ENCODE measurements at places on chromosomes 3 and 15.

- no peak for DNase-seq
Observed at GRCh38 chr3:18538463-18539230, 113.5 kb upstream of the SATB1 start.

DNA sequence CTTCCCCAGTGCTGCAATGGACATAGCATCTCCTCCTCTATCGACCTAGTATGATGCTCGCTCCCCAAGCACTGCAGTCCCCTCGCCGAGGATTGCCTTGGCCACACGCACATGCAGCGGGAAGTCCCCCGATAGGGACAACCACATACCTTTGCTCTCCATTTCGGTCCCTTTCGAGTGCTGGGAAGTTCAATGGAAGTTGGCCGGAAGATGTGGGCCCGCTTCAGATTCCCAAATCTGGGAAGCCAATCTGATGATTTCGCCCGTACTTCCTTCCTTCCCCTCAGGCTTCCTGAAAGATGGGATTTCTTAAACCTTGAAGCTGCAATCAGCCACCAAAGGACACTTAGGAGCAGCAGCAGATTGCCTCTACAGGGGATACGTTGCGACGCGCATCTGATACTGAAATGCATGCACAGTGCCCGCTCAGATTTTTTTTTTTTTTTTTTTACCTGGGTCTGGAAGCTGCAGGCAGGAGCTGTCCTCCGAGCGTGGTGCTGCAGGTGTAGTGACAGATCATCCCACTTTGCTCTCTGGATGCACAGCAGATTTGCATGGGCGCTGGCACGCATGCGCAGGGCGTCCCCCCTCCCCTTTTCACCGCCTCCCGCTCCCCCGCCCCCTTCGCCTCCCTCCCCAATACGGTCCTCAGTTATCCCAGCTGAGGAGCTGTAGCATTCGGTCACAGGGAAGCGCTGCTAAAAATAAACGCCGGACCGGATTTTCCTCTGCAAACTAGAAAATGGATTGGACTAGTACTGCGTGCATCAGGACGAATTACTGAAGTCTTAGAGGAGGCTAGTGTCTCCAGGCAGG is at the start of gene FGF12:
Gene FGF12, minus strand, starts transcription at position 510 of the 816 bp plus-strand sequence.
- DNase-seq: peak; percentile 21

- no peak for DNase-seq
Observed at GRCh38 chr15:25051399-25052154, 96.8 kb downstream of the SNRPN start.

- no peak for DNase-seq
Observed at GRCh38 chr3:9222049-9222448, 27.4 kb downstream of the SRGAP3 start.

DNA sequence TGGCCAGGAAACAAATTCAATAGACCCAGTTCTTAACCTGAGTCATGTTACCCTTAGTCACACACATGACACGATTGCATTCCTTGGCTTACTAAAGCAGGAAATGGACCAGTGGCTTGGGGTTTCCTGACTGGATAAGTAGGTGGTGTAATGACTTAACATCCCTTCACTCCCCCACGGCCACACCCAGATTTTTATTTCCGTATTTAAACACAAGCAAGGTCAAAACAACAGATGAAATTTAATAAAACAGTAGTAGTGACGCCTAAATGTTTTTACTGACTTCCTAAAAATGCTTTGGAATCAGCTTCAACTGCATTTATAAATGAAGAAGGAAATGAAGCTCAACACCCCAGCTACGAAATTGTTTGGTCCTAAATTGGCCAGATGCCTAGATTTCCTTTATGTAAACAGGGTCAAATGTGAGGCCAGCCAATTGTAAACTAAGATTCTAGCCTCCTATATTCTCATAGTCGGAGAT is 324.3 kb downstream of the CHST2 start:
- DNase-seq: no peak

- no peak for DNase-seq
Observed at GRCh38 chr3:138678086-138678485, 69.5 kb downstream of the FAIM start.

DNA sequence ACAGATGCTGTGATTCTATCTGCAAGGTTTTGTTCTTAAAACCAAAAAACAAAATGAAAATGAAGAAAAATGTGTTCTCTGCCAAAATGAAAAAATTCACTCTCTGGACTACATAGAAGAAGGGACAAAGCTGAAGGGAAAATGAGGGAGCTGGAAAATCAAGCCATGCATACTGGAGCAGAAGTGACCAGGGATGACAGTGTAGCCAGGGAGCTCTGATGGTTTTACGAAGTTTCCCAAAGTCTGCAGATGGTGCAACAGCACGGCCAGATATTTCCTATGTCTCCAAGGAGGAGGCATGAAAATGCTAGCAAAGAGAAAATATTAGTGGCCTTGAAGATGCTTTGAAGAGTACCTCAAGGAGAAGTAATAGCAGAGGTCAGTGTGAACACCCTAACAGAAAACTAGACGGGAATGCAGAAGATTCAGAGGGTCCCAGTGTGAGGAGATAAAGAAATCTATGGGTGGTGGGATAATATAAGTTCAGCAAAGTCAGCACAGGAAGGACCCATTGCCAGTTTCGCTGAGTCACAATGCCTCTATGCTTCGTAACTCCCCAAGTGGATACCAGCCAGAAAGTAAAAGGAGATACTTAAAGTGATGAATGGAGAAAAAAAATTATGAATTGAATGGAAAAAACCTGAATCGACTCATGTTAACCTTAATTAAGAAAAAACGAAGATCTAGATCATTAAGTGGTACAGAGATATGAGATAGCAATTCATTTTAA is 39.0 kb upstream of the POMGNT2 start:
- no peak for DNase-seq

DNA sequence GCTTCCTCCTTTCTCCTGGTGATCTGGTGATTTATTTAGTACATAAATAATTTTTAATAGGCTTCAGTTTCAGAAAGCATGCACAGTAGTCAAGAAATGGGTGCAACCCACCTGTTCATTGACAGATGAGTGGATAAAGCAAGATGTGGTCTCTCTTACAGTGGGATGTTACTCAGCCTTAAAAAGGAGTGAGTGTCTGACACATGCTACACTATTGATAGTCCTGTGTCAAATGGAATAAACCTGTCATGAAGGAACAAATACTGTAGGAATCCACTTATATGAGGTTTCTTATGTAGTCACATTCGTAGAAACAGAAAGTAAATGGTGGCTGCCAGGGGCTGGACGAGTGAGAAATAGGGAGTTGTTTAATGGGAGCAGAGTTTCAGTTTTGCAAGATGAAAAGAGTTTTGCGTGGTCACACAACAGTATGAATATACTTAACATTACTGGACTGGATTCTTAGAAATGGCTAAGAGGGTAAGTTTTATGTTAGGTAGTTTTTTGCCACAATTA is 56.0 kb upstream of the PPARG start:
- no peak for DNase-seq

DNA sequence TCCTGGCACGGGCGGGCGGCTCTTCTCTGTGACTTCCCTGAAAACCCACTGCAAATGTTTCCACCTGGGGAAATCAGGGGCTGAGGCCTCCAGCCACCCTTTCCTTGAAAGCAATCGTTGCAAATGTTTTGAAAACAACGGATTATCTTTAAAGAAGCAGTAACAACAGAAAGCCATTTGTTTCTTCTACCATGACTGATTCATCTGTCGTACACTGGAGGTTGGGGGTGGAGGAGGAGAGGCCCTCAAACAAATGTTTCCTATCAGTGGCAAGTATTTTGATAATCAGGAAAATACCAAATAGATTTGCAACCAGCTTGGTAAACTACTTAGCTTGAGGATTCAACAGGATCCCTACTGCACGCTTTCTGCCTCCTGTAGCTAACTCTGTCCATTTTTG is 114.9 kb downstream of the PDZRN3 start:
- DNase-seq: no peak

DNA sequence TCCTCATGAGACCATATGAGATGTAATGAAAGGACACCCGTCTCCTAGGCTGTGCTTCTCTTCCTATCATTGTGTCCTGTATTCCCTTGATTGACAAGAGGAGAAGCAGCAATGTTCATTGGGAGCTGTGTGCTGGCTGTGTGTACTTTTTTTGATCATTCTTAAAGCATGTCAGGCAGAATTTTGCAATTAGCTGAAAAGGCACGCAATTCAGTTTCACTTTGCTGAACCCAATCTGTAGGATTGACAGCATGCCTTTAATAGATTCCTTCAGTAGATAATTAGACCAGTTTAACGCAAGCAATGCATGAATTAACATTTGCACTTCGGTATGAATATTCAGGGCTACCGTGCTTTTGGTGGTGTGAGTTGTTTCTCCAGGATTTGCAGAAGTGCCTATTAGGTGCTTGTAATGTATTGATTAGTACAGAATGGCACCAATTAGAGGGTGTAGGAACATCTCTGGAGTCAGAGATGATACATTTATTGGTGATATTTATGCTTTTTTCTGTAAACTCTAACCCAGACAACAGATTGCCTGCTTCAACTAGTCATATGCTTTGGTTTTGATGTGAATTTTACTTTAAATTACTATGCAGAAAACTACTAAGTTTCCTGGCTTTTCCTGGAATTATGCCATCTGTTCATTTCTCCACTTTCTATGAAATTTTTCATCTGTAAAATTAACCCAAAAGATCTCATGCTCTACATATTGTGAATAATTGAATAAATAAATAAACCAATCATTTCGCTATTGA is 114.3 kb downstream of the NSUN3 start:
- DNase-seq: no peak

- peak; percentile 29 for DNase-seq
Observed at GRCh38 chr3:23999012-23999641, 54.0 kb downstream of the NR1D2 start.

GRCh38 chr3:14222457-14222856 is 43.8 kb downstream of the LSM3 start:
- no peak for DNase-seq

- DNase-seq: no peak
Observed at GRCh38 chr15:87976552-87976951, 280.0 kb downstream of the NTRK3 start.

DNA sequence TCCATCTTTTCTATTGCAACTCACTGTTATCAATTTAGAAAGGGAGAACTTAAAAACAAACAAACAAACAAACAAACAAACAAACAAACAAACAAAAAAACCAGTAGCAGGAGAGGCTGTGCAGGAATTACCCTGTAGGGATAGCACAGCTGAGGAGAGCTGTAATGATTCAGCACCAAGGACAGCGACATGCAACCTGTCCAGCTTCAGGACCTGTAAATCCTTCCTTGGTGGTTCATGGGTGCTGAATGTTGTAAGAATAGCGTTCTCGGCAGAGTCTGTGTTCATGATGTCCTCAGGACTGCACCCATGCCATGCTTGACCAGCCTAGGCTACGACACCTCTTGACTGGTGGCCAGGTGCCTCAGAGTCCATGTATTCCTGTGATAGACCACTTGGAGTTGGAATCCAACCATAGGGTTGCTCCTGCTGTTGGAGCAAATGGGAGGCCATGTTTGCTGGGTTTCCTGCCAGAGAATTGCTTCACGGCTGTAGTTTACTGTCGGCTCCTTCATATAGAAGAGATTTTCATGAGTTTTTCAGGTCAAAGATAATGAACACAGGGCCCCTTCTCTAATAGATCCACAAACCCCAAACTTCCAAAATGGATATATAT is 65.9 kb downstream of the CACNA2D3 start:
- peak; percentile 13 for DNase-seq

GRCh38 chr3:130093741-130094391 is 12.2 kb downstream of the ALG1L2 start:
- no peak for DNase-seq

GRCh38 chr15:50017522-50017921 is 101.5 kb downstream of the ATP8B4 start:
- DNase-seq: no peak

DNA sequence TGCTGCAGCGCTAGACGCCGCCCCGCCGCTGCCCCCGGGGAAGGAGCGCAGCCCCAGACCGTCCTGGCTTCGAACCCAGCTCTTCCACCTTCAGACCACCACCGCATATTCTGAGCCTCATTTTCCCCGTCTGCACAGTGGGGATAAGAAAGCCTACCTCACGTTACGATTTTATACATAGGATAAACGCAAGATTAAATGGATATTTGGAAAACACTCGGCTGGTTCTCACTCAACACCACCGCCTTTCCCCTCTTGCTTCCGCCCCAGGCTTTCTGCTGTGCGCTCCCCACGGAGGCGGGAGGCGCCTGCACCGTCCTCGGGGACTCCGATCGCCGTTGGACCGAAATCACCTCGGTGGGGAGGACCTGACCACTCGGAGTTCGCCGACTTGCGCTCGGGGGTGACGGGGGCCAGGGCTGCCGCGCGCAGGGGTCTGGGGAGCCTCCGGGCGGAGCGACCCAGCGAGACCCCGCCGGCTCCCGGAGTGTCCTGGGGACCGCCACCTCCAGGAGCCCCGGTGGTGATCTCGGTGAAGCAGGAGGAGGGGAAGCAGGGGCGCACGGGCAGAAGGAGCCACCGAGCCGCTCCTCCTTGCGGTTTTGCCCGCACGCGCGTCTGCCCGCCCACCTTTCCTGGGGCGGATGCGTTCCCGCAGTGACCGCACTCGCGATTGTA is 4.0 kb downstream of the FBXL22 start:
- DNase-seq: peak; percentile 43

DNA sequence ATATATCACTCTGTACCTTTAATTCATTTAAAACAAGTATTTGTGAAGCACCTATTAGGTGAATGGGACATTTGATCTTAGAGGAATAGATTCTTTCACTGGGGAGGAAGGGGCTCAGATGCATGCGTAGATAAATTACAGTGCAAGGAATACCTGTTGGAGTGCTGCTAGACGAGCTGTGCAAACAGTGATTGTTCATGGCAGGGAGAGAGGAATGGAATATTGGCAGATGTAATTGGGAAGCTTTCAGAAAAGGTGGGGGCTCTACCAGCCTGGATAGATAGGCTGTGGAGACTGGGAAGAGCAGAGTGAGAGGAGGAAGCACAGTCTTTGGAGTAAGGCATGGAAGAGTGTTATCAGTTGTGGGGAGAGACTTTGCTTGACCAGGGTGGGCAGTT is 116.8 kb downstream of the AKAP13 start:
- DNase-seq: no peak

DNA sequence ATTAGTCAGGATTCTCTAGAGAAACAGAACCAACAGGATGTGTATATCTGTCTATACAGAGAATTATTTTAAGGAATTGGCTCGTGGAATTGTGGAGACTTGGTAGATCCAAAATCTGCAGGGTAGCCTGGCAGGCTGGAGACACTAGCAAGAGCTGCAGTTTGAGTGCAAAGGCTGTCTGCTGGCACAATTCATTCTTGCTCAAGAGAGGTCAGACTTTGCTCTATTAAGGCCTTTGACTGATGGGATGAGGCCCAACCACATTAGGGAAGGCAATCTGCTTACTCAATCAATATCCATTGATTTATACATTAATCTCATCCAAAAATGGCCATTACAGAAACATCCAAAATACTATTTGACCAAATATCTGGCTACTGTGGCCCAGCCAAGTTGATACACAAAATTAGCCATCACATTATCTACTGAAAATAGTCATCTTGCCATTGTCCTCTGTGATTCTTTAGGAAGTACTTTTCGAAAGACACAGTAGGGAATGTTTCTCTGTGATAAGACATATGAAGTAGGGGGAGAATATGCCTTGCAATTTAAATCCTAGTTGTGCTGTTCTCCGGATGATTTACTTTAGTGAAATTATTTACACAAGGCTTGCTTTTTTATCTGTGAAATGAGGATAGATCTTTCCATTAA is 873.8 kb downstream of the ROBO2 start:
- DNase-seq: no peak

- no peak for DNase-seq
Observed at GRCh38 chr15:89398896-89399237, 64.2 kb upstream of the POLG start.

- DNase-seq: no peak
Observed at GRCh38 chr3:94379264-94379663, 316.4 kb downstream of the NSUN3 start.
